ENCODE measurements at places on chromosomes 7 and 10.

DNA sequence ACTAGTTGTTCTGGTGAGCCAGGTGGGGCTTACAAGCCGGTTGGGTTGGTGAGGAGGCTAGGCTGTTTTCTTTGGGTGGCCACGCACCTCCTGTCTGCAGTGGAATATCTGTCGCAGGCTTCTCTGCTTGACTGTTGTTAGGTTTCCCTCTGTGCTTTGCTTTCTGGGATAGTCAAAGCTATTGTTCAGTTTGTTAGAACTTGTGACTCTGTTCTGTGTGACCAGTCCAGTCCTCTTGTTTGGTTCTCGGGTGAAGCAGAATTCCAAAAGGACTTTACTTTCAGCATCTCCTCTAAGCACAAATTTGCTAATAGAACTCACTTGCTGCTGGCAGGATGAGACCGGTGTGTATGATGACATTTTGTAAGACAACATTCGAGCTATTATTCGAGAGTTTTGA lies 105.3 kb downstream of the CREB5 start:
- no peak for DNase-seq

DNA sequence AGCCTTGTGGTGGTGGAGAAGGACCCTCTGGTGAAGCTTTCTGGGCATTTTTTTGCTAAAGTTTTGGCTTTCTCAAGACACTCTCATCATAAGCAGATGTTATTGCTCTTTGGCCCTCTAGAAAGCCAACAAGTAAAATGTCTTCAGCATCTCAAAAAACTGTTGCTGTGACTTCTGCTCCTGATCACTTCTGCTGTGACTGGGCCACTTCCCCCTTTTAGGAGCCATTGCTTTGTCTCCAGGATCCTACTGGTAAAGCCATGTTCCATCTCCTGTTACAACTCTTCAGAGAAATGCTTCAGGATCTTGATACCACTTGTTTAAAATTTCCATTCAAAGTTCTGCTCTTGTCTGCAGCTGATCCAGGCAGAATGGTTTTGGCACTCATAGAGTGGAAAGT lies 10.9 kb downstream of the PARP12 start:
- no peak for DNase-seq

GRCh38 chr10:101223274-101224059 lies 5.8 kb downstream of the LBX1 start:
- no peak for DNase-seq

- DNase-seq, result no peak
These were observed 57.6 kb downstream of the TACR2 start for GRCh38 chr10:69359148-69359547.

DNA sequence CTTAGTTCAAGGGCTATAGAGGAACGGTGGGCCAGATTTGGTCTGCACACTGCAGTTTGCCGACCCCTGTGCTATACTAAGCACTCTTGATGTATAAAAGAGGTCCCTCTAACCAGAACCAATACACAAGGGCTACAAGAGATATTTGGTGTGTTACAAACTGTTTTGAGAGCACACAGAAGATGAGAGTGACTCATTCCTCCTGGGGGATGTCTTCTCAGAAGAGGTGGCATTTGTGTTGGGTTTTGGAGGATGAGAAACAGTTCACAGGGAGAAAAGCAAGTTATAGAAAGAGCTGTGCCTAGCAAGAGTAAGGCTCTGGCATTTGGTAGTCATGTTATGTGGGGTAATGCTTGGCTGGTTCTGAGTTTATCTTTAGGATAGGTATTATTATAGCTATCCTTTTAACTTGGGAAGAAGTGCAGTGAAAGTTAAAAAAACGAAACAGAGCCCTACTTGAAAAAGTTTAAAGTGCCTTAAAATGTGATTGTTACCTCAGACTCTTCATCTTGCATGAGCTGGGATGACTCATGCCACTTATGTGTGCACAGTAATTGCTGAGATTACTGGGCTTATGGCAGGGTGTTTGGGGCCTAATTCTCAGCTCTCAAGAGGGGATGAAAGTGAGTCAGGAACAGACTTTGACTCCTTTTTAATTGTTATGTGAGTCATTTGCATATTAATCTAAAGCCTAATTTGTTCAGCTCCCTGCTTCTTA lies 160.4 kb downstream of the KIF20B start:
- no peak for DNase-seq
